ENCODE measurements at places on chromosomes 16 and 17. TPM values are rescaled to one million over a fixed set of nuclear protein-coding genes. Genes with fewer than 3 reads are reported as not detected.

DNA sequence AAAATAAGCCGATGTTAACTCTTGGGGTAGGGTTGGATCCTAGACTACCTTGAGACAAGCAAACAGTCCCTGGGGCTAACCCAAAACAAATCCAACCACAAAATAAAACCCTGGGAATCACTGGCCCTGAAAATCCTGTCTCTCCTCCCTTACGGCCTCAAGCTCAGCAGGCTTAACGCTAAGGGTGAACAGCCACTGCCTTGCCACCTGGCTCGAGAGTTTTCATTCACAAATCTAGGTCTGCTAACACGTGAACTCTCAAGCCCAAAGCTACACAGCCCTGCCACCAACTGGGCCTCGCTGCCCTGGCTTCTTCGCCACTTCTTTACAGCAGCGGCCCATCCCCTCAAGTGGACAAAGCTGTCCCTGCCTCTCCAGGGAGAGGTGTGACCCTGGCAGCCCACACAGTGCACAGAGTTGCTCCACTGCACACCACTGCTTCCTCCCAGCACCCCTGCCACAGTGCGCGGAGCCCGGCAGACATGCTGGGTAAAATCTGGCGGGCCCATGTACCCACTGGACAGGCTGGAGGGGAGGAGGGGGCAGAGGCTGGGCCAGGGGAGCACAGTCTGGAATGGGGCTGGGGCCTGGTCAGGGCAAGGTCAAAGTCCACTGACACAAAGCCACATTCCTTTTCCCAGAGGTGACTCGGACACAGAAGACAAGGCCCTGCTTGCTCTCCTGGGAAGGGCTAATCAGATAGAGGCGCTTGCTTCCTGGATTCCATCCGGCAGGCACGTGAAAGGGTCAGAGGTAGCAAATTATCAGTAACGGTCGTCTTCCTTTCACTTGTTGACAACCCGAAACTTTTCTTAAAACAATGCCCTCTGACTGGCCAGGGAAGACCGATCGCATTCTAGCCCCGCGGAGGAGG is 996 bp downstream of the PCYT2 start:
- no peak for DNase-seq

DNA sequence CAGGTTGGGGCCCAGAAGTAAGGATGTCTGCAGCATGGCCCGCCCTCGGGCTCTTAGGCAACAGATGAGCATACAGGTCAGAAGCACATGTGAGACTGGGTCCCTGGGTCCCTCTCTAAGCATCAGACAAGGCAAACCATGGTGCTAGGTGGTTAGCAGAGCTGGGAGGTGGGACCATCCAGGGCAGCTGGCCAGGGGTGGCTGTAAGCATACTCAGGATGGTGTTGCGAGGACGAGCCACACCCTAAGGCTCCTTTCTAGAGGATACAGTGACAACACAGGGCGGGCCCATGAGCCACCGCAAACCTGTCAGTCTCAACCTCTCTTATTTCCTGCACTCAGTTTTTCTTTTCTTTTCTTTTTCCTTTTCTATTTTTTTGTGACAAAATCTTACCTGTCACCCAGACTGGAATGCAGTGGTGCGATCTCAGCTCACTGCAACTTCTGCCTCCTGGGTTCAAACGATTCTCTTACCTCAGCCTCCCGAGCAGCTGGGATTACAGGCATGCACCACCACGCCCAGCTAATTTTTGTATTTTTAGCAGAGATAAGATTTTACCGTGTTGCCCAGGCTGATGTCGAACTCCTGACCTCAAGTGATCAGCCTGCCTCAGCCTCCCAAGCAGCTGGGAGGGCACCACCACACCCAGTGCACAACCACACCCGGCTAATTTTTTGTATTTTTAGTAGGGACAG is 3.6 kb downstream of the FA2H start:
- no peak for DNase-seq

DNA sequence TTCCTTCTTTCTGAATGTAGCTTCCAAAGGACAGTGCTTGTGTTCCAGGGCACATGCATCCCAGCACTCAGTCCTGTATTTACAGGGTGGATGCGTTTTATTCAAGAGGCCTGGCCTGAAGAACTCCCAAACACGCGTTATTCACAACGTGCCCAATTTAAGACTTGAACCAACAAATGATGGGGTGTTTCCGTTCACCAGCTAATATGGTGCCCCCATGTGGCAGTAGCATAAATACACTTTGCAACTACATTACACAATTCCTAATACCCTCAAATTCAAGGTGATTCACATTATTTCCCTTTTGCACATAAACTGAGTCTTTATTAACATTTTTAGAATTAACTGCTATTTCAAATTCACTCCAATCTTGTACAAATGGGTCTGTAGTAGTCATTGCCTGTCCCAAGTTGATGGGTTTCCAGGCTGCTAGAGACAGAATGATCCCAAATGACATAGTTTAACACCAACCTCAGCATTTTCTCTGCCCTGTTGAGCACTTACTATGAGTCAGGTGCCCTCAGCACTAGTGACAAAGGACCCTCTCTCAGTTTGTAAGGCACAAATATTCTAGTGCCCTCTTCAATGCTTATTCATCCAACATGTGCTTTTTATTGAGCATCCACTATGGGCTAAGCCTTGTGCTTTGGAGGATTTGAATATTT is 26.9 kb downstream of the HSD17B2 start:
- no peak for DNase-seq

DNA sequence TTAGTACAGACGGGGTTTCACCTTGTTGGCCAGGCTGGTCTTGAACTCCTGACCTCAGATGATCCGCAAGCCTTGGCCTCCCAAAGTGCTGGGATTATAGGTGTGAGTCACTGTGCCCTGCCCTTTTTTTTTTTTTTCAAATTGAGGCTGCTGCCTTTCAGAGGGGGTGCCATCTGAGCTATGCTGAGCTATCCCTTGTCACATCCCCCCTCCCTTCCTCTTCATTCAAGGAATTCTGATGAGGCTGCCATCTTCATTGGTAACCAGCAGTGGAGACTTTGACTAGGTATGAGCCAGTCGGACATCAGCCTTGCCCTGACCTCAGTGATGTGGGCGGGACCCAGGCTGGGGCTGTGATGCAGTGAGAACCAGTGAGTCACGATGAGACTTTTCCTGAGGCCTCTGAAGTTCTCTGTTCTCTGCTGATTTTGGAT is 24.4 kb upstream of the GPT2 start:
- DNase-seq: no peak

GRCh38 chr16:26598061-26598460 is 468.7 kb upstream of the C16orf82 start:
- DNase-seq: no peak

- no peak for DNase-seq
Measured at GRCh38 chr16:52680993-52681392, 134.1 kb upstream of the TOX3 start.

GRCh38 chr17:78226759-78227454 is 4.5 kb upstream of the TMEM235 start:
- DNase-seq: no peak

DNA sequence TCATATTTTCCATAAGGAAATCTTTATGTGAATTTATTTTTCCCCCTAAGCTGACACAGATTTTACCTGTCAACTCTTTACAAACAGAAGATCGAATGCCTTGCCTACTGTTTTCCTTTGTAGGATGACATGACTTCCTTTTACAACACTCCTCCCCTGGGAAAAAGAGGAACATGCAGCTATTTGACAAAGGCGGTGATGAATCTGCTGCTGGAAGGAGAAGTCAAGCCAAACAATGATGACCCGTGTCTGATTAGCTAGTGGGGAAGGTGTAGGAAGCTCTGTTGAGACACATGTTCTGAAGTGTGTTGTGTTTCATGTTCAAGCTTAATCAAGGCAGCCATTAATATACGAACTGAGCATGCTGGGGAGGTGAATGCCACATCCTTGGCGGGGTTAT is 238.0 kb downstream of the PHKB start:
- DNase-seq: no peak

DNA sequence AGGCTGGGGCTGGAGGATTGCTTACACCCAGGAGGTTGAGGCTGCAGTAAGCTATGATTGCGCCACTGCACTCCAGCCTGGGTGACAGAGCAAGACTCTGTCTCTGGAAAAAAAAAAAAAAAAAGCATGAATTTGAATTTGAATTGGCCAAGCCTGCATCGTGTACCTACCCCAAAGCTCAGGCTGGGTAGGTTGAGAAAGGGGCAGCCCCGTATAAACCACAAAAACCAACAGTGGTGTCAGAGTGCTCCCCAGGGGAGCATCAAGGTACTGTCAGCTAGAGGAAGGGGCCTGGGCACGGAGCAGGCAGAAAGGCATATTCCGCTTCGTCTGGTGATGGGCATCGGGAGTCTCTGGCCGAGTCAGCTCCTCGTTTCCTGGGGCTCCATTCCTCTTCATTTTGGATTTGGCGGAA is 40.9 kb downstream of the RAP1GAP2 start:
- DNase-seq: no peak

DNA sequence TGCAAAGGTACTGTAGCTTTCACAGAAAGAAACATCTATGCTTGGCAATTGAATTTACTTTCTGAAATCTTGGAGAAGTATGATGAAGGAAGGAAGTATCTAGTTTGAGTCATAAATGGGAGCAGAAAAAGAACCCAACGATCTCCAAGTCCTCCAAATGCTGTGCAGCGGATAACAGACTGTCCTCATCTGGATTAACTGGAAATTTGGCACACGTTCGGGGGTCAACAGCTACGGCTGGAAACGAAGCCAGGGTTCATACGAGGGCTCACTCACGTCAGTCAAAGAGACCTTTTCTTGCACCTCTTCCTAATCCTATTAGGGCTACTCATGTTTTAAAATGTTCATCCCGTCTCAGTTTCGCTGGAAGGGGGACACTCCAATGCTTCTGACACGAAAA is 152.0 kb downstream of the ZFHX3 start:
- DNase-seq: no peak

DNA sequence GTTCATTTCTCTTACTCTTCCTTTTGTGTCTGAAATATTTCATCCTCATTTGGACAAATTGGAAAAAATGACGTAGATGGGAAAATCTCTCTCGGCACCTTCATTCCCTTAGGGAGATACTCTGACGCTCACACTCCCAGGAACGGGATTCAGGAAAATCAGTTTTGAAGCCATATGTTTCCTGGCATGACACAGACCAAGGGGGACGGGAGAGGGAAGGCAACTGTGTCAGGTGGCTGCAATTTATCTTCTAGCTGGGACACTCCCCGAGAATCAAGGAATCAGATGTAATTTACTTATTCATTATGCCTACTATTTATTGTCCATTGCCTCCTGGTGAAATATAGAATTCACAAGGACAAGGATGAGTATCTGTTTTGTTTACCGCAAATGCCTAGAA is 65.5 kb downstream of the IRX5 start:
- DNase-seq: no peak

DNA sequence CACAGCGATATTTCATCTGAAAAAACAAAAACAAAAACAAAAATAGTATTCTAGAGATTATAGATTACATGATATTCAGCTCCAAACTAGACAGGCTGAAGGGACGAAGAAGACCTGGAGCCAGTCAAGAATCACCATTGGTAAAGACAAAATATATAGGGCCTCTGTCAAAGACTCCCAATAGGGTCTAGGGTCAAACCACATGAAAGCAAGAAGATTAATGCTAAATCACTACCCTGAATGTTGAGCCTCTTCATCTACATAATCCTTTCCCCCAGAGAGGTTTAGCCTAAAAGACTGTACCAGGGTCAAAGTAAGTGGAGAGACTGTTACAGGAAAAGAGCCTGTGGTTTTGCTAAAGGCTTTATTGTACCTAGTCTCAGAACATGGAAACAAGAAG is 10.8 kb upstream of the NME1 start:
- DNase-seq: no peak

GRCh38 chr16:14559809-14560241 is 70.2 kb downstream of the PARN start:
- no peak for DNase-seq

- DNase-seq: no peak
Measured at GRCh38 chr17:11908711-11909146, 88.5 kb downstream of the ZNF18 start.

- no peak for DNase-seq
Measured at GRCh38 chr17:13030459-13031300, 12.9 kb upstream of the ELAC2 start.

DNA sequence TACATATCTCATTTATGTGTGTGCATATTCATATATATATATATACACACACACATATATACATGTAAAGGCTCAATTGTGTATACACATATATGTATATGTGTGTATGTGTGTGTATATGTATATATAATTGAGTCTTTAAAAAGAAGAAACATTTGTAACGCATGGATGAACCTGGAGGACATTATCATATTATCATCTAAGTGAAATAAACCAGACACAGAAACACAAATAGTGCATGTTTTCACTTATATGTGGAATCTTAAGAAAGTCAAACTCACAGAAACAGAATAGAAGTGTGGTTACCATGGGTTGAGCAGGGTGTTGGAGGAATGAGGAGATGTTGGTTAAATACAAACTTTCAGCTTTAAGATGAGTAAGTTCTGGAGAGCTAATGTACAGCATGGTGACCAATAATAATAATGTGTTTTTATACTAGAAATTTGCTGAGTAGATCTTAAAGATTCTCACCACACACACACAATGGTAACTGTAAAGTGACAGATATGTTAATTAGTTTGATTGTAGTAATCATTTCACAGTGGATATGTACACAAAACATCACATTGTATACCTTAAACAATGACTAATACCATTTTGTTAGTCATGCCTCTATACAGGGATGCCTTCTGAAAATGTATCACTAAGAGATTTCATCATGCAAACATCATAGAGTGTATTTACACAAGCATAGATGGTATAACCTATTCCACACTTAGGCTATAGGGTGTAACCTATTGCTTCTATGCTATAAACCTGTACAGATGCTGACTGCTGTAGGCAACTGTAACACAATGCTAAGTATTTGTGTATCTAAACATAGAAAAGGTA is 132.6 kb upstream of the CACNG5 start:
- no peak for DNase-seq

DNA sequence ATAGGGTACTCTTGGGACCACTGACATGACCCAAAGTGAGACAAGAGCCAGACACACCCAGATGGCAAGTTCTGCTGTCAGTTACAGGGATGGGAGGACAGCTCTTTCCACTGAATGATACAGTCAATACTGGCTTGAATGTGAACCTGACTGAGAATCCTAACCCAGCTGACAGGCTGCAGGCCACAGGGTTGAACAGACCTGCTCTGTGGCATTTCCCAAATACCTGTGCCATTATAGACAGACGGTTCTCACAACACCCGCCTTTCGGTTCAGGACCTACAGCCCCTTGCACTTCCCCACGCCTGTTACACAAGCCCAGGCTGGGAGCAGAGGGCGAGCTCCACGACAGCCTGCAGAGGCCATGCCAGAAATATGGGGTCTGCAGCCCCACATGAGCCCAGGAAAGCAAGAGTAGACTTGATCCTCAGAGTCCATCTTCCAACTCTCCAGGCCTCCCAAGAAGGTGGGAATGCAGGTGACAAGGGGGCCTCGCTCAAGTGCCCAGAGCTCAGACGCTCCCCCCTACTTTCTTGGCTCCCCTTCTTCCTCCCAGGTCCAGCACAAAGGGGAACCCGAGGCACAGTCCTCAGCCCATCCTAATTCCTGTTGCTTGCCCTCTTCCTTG is 314.3 kb downstream of the SOX9 start:
- DNase-seq: no peak

GRCh38 chr16:2902337-2903130 is 9.2 kb upstream of the FLYWCH1 start:
- no peak for DNase-seq

The HAS3 gene
- total RNA-seq: 69.6 TPM

The HOXB4 gene
- total RNA-seq: not detected

The NPB gene
- 0.80 TPM for total RNA-seq

The HAP1 gene
- total RNA-seq: 3.8 TPM

The ADGRG1 gene
- 1.3 TPM for total RNA-seq
